Left renal cortex interstitium (tissue), 4 donors: ENCODE measurements at places on chromosomes 1 and 21. TPM values are rescaled to one million over a fixed set of nuclear protein-coding genes. Genes with fewer than 3 reads are reported as not detected.

- no peak for DNase-seq
Measured at GRCh38 chr1:11352816-11353799, 80.1 kb downstream of the UBIAD1 start.

The DNAJC28 gene
- polyA plus RNA-seq = 5.8 TPM

DNA sequence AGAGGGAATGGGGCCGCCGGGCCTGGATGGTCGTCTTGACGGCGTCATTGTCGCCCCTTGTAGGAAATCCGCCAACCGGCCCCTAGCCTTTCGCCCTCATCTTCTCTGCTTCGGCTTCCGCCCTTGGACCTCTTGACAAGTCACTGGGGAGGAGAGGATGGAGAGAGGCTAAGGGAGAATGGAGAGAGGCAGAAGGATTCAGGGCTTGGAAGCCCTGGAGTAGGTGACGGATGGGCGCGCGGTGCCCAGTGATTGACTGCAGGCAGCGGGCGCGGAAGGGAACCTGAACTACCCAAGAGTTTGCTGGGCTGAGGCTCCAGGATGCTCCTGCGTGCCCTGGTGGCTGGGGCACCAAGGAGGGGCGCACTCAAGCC, 651 bp downstream of the PDE4B start:
- no peak for DNase-seq

The DNALI1 gene
- polyA plus RNA-seq = 63.5 TPM

The BMP8A gene
- polyA plus RNA-seq = 0.48 TPM

GRCh38 chr1:5727191-5727590, 265.0 kb downstream of the NPHP4 start:
- no peak for DNase-seq

The PTGFR gene
- 0.18 TPM for polyA plus RNA-seq

GRCh38 chr1:224660074-224660473, 44.0 kb downstream of the CNIH3 start:
- DNase-seq = no peak

GRCh38 chr1:174068000-174068399, 45.8 kb upstream of the RC3H1 start:
- DNase-seq = no peak

DNA sequence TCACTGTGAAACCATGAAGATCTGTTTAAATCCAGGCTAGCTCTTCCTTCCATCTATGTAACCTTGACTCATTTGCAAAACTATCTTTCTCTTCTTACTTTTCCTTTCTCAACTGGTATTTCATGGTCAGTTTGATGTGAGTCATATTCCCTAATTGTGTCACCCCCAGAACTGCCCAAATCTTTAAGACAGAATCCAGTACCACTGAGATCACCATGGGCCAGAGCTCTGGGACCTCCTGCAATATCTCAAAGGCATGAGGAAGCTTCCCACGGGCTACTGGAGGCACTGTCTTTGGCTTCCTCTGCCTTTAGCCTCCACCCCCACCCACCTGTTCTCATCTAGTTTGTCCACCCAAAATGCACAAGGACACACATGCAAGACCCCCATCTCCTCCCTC, 274.4 kb upstream of the FMN2 start:
- DNase-seq = no peak

DNA sequence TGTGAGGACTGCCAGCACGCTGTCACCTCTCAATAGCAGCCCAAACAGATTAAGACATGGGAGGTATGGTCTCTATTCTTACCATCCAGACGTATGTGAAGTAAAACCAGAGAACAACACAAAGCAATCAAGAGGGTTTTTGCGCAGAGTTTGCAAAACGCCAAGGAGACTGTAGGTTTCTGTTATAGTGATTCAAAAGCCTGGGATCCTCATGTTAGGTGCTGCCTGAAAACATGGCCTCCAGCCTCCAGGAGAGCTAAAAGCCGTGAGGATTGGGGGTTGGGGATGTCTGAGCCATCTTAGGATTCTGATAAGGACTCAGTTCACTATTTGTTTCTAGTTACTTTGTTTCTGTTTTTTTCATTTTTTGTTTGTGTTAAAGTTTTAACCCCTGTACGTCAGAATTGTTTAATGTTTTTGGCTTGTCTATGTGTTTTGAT, 4.2 kb upstream of the CCT8 start:
- no peak for DNase-seq

The PRKACB gene
- polyA plus RNA-seq = 43.9 TPM

The ZFP69B gene
- polyA plus RNA-seq = 6.1 TPM

GRCh38 chr1:190906206-190906725, 428.6 kb upstream of the BRINP3 start:
- DNase-seq = no peak
